ENCODE measurements at places on chromosomes 3 and 15.

- DNase-seq = no peak
Measured at GRCh38 chr3:134039161-134039862, 9.6 kb upstream of the SLCO2A1 start.

GRCh38 chr3:107683447-107683846 lies 160.7 kb downstream of the BBX start:
- DNase-seq = peak; percentile 63

DNA sequence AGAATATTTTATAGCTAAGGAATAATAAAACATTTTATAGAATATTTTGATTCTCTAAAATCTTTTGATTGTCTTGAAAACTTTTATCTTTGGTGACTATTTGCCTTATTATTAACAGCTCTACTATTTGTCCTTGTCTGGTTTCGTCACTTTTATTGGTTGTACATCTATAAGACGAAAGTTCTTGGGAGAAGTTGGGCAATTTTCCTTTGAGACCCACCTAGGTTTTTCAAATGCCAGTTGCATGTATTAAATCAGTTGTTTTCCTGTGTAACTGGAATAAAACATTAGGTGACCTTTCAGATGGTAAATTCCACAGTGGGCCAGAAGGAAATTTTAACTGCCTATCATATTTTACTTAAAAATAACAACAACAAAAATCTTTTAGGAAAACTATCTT lies 1245.7 kb downstream of the SI start:
- DNase-seq = no peak

- peak; percentile 47 for DNase-seq
Measured at GRCh38 chr15:101276501-101277037, 716 bp downstream of the SELENOS start.

DNA sequence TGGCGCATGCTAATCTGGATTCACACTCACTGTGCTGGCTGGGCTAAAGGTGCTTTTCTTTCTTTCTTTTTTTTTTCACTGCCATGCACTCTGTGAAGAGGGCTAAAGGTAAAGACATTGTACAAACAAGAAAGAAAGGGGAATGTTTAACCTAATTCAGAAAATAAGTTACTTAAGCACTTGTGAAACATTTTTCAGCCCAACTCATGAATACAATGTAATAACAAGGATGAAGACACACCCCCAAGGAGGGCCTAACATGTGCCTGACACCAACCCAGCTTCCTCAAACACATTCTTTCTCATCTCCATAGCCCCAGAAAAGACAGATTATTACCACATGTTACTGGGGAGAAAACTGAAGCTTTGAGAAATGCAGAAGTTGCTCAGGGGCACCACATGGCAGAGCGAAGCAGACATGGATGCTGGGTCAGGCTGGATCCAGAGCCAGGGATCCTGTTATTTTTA lies 5.7 kb downstream of the STIMATE start:
- peak; percentile 64 for DNase-seq

- no peak for DNase-seq
Measured at GRCh38 chr3:100175637-100176280, 61.5 kb upstream of the FILIP1L start.

DNA sequence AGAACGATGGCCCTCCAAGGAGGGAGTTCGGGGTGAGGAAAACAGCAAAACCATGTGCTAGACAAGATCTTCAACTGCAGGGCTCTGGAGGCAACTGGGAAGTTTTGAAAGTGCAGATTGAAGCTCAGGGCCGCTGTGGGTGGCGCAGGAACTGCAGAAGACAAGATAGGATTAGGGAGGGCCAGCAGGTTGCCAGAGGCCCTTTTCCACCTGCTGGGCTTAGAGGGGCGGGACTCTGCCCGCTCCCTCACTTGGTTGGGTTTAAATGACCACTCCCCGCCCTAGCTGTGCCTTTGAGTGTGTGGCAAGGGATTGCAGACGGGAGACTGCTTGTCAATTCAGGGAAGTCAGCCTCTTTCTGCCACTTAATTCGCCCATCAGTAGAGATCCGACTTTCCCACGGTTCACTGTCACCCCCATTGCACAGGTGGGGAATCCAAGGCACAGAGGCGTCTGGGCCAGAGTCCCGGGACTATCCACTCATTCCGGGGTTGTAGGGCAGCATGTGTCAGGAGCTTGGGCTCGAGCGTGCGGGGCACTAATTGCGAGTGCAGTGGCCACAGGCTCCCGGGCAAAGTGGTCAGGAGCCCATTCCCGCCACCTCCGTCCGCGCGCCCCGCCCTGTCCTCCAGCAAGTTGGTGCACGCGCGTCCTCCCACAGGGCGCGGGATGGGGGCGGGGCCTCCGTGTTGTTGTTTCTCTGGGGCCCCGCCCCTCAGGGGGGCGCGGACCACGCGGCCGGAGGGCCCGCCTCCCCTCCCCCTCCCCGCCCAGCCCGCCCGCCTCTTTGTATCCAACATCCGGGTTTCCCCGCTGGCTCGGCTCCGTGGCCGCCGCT lies at the start of gene ACVR2B:
TSS of gene ACVR2B (plus strand) at position 816 of the 838 bp plus-strand sequence. CDS start 433 bp downstream, outside the sequence.
- peak; percentile 56 for DNase-seq

GRCh38 chr3:147383617-147384016 lies 22.7 kb downstream of the ZIC4 start:
- DNase-seq = no peak

- DNase-seq = no peak
Measured at GRCh38 chr15:66941791-66942190, 123.6 kb upstream of the SMAD3 start.

GRCh38 chr3:146161663-146162002 lies 649 bp upstream of the PLOD2 start:
- peak; percentile 63 for DNase-seq

GRCh38 chr3:186618318-186618938 lies 5.6 kb downstream of the AHSG start:
- DNase-seq = no peak

GRCh38 chr3:134970895-134971294 lies 175.8 kb downstream of the EPHB1 start:
- no peak for DNase-seq

GRCh38 chr3:124776856-124777255 lies 46.6 kb downstream of the UMPS start:
- no peak for DNase-seq

GRCh38 chr3:172751175-172751704 lies 714 bp downstream of the ECT2 start:
- peak; percentile 12 for DNase-seq

DNA sequence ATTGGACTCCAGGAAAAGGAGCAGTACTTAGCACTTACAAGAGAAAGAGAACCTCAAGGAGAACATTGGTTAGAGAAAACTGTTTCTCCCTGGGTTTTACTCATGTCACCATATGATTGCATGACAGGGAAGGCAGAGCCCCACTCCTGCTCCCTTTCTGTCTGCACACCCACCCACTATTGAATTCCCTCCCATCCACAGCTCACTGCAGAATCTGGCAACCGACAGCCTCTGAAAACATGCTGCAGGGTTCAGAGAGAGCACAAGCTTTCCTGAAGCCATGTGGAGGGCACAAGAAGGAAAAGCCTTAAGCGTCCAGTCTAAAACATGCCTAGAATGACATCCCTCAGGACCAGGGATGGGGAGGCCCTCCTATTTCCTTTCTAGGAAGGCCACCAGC lies 3.0 kb upstream of the IL17RD start:
- no peak for DNase-seq

- DNase-seq = peak; percentile 70
Measured at GRCh38 chr15:75673426-75674235, 25.9 kb downstream of the SNX33 start.

GRCh38 chr15:31236184-31237042 lies 90.2 kb upstream of the KLF13 start:
- peak; percentile 94 for DNase-seq

- DNase-seq = no peak
Measured at GRCh38 chr3:181941250-181941649, 229.5 kb downstream of the SOX2 start.

- DNase-seq = peak; percentile 56
Measured at GRCh38 chr3:133464573-133464972, 64.7 kb downstream of the BFSP2 start.

- no peak for DNase-seq
Measured at GRCh38 chr3:134376786-134377426, 2.7 kb upstream of the AMOTL2 start.

DNA sequence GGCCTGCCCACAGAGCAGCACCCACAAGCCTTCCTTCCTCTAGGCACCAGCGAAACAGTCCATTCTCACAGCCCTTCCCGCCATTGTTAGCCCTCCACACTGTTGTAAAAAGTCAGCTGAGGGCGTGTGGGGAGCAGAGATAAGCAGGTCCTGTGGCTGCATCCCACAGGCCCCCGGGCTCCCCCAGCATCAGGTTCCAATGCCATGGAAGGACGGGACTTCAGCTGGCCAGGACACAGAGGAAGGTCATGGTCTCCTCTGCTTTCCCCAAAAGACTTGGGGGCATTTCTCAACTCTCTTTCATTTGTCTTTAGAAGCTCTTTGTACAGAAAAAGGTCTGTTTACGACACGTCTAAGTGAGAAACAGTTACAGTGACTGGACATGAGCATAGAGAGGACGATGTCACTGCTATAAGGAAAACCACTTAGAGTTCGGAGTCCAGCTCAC lies 85.2 kb upstream of the HERC1 start:
- no peak for DNase-seq

- DNase-seq = no peak
Measured at GRCh38 chr15:69792823-69793222, 304.9 kb downstream of the TLE3 start.

DNA sequence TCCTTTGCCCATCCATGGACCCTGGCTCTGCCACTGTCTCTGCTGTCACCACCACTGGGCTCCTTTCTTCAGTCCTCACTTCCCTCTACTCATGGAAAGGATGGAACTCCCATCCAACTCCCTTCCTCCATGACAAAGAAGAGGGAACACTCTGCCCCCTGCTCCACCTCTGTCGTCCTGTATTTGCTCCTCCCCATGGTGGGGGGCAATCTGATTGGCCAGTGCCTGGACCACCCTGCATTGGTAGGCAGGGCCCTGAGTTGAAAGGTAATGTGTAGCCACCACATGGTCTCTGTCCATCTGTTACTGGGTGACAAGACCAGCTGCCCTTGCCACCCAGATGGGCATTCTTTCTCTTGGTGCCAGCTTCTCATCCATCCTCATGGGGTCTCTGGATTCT lies 20.7 kb upstream of the HEG1 start:
- no peak for DNase-seq

Data from IMR-90 (cell line).